ENCODE measurements at places on chromosomes 4 and X.

DNA sequence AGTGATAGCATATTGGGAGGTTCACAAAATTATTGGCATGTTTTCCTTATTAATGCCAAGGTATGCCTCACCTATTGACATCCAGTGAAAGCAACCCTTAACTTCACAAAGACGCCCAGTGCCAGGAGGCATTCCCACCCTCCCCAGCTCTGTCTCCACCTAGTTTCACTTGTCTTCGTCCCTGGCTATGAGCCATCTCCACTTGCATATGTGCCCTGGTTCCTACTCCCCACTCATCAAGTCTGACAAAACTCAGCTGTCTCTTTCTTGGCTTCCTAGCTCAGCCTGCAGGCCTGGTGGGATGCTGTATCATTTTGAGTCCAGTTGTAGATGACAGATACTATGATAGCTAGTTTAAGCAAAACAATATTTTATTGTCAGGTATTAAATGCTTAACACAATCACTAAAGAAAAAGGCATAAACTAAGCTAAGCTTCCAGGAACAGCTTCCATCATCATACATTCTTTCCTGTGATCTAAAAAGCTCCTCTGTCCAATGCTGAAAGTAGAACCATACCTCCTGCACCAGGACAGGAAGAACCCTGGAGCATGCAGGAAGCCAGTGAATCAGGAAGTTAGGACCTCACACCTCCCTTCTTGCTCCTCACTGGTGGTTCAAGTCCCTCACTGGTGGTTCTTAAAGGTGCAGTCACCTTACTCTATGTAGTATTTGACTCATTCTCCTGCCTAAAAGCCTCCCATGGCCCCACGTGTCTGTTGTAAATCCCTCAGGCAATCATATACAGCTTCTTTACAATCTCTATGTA is 410.3 kb upstream of the RASGEF1B start:
- DNase-seq, result no peak

GRCh38 chrX:133175162-133175561 is 43.0 kb downstream of the TFDP3 start:
- DNase-seq, result no peak

DNA sequence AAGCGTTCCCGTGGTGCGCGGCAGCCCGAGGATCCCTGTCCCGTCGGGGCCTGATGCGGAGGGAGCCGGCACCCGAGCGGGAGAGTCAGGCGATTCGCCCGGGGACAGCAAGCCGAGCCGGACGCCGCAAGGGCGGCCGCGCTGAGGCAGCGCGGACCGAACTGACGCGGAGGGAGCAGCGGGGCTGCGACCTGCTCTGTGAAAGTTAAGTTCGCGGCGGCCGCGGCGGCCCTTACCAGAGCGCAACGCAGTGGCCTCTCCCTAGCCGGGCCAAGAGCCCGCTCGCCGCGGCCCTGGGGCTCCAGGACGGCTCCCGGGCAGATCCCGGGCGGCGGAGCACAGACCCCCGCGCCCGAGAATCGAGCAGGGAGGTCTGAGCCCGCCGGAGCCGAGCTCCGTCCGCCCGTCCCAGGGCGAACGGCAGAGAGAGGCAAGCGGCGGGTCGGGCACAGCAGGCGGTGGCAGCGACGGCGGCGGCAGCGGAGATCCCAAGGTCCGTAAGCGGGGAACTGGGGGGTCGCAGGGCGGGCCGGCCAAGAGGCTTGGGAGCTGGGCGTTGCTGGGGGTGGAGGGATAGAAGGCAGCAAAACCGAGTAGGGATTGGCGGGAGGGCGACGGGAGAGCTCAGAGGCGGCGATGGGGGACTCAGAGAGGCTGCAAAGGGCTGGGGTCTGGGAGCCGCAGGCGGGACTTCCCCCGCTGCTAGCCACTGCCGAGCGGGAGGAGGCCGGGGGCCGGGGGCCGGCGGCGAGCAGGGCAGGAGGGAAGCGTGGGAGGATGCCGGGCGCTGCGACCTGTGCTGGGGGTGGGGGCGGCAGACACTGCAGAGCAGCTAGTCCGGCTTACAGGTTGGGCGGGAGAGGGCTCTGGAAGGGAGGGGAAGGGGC is 1.0 kb downstream of the GPR50 start:
- DNase-seq, result no peak

GRCh38 chrX:135484641-135485289 is 35.7 kb upstream of the INTS6L start:
- peak; percentile 21 for DNase-seq

DNA sequence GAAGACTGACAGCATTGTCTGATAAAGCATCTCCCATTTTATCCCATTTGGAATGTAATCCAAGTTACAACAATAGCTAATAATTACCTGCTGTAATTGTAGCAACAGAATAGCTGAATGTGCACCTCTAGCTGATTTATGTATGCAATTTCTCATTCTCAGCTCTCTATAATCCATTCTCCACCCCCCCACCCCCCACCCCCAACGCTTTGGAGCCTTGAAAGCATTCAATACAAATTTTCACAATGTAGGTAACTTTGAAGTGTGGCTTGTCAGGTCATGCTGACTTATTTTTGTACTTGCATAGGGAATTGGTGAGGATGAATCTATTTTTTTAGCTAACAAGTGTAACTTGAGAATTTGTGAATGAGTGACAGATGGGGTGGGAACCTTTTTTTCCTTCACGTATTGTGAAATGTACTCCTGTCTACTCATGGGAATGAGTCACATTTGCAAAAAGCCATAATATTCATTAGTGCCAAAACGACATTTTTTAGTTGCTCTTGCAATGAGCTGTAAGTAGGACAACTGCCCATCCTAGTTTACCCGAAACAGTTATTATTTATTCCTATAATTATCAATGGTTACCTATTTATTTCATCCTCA is 159.3 kb downstream of the PALLD start:
- no peak for DNase-seq

- no peak for DNase-seq
Observed at GRCh38 chrX:26411045-26411444, 195.1 kb downstream of the MAGEB5 start.

GRCh38 chr4:10701702-10702460 is 17.3 kb upstream of the CLNK start:
- no peak for DNase-seq

GRCh38 chrX:153411255-153411987 is at the start of gene ZFP92:
Gene ZFP92 (plus strand): TSS chrX:153411472. CDS start chrX:153418323, 6,851 bp downstream.
- DNase-seq, result peak; percentile 24

DNA sequence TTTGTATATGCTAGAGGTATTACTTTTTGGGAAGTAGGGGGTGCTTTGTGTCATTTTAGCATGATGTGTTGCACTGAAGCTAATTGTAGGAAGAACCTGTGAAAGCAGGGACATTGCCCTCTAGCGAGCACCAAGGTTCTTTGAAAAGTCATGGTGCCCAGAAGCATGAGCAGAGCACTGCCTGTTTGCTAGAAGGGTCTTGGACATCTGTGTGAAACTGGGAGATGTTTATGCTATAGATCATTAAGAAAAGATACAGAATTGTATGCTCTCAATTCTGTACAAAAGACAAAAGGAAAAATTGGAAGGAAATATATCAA is 14.7 kb downstream of the GRPR start:
- no peak for DNase-seq

GRCh38 chr4:187283201-187283955 is 559.7 kb upstream of the FAT1 start:
- no peak for DNase-seq

- no peak for DNase-seq
Observed at GRCh38 chrX:103413705-103414387, 37.5 kb downstream of the BEX3 start.

DNA sequence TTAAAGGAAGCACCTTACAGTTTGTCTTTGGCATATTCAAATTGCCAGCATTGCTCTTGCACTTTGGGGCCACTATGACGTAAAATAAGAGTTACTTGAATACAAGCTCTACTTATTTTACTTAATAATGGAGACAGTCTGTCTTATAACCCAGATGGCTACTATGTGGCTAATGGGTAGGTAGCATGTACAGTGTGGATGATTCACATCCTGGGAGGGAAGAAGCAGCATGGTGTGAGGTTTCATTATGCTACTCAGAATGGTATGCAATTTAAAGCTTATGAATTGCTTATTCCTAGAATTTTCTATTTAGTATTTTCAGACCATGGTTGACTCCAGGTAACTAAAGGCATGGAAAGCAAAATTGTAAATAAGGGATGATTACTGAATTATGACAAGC is 761.8 kb upstream of the ATOH1 start:
- no peak for DNase-seq

- DNase-seq, result no peak
Observed at GRCh38 chr4:188660796-188661195, 521.6 kb downstream of the TRIML1 start.

DNA sequence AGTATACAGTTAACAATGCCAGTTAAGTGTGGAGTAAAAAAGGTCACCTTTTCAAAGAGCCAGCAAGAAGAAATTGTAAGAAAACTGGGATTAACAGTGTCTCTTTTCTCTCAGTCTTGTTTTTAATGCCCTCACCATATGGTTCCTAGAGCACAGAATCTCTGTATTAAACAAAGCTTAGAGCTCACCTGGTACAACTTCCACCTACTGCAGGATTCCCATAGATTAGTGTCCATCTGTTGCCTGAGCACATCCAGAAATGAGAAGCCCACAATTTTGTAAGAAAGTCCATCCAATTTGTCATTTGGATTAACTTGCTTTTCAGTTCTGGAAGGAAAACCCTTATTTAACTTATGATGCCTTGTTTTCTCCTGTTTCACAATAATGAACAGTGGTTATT is 1037.1 kb downstream of the STPG2 start:
- no peak for DNase-seq

- DNase-seq, result no peak
Observed at GRCh38 chrX:140065961-140066662, 100.8 kb upstream of the CXorf66 start.

DNA sequence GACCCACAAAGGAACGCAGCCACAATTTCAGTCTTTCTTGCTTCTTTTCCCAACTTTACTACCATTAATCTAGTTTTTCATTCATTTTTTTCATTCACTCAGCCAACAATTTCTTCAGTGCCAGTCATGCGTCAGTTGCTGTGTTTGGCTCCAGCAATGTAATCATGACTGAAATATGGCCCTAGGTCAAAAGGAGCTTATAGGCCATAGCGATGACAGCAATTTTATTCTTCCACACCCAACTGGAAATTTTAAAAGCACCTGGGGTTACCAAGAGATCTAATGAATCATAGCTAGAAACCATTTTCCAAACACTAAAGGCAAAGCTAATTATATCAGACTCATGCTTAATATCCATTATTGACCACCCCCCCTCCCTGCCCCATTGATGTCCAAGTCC is 29.8 kb upstream of the C1QTNF7 start:
- DNase-seq, result no peak

GRCh38 chrX:107442914-107443527 is 6.4 kb upstream of the FRMPD3 start:
- DNase-seq, result no peak

GRCh38 chr4:47729131-47729680 is 108.7 kb downstream of the CORIN start:
- no peak for DNase-seq

- DNase-seq, result no peak
Observed at GRCh38 chrX:124212622-124213021, 119.8 kb upstream of the TEX13D start.

- DNase-seq, result peak; percentile 32
Observed at GRCh38 chrX:15816886-15817285, 26.6 kb downstream of the ZRSR2 start.

DNA sequence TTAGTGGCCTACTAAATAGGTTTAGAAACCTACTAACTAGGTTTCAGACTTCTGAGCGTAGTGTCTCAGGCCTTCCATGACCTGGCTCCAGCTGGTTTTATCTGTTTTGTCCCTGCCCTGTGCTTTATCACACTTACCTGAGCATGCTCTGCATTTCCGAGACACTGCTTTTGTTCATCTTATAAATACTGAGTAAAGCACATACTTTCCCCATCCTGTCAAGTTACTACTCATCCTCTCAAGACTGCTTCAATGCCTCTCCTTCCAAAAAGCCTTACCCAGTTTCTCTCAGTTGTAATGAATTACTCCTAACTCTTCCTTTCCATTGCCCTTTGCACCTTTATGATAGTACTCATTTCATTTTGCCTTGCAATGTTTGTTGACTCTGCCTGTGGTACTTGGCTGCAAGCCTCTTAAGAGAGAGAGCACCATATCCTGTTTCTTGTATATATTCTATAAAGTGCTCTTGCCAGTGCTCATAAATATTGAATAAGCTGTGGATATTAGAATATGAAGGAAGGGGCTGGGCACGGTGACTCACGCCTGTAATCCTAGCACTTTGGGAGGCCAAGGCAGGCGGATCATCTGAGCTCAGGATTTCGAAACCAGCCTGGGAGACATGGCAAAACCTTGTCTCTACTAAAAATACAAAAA is 34.4 kb downstream of the SLAIN2 start:
- DNase-seq, result no peak

- no peak for DNase-seq
Observed at GRCh38 chr4:84877051-84877833, 89.2 kb downstream of the WDFY3 start.

DNA sequence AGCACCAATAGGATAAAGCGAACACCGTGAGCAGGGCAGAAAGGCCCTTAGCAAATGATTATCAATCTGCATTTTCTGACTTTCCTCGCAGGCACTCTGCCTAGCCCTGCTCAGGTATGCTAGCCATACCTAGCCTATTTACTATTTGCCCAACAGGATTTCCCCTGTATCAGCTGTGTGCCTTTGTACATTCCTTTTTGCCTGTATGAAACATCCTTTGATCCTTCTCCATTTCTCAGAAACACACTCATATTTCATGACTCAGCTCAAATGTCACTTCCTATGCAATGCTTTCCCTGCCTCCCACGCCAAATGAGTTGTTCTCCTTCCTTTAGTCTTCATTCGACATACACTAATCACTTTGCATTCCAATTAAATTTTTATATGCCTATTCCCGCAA is 37.2 kb downstream of the PCDH7 start:
- DNase-seq, result no peak

DNA sequence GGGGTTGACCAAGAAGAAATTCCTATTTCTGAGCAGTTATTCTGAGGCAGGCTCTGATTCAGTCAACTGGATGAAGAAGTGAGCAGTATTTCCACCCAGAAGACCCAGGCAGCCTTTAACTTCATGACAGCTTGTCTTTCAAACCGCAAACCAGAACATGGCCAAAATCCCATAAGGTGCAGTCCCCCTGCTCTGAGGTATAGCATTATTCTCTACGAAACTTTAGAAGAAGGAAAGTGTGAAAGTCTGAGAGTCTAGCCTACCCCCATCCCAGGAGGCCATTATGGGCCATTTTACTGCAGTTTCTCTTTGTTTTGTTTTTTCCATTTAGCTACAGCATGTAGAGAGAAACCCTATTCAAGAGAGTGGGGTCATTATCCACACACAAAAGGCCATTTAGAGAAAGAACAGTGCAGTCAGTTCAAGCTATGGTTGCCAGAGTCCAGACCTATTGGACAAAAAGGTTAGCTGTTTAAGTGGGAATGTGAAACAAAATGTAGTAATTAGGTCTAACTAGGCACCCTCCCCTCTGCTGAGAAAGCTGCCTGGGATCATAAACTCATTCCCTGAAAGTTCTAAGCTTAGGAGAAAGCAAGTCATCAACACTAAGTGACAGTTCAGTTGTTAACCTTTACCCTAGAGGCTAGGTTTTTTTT is 52.1 kb upstream of the RASGEF1B start:
- no peak for DNase-seq

- no peak for DNase-seq
Observed at GRCh38 chr4:159014859-159015258, 88.0 kb upstream of the RAPGEF2 start.

- DNase-seq, result no peak
Observed at GRCh38 chr4:185726931-185727330, 85.1 kb downstream of the SORBS2 start.
